ENCODE measurements at places on chromosomes 16 and 17. TPM values are rescaled to one million over a fixed set of nuclear protein-coding genes. Genes with fewer than 3 reads are reported as not detected.

Gene TLCD2
- total RNA-seq = 4.7 TPM

GRCh38 chr16:13543850-13544249 is 376.1 kb upstream of the ERCC4 start:
- H3K4me3 ChIP-seq = no peak overlapping the region
- H3K27me3 ChIP-seq = no peaks in the 10 kb centered on the region
- H3K4me1 ChIP-seq = no peaks in the 10 kb centered on the region
- H3K36me3 ChIP-seq = no peaks in the 10 kb centered on the region

Gene CFDP1
- 37.7 TPM for total RNA-seq

Gene CHST4
- not detected for total RNA-seq

Gene UBE2Z
- total RNA-seq = 91.3 TPM
